ENCODE measurements at places on chromosomes 7 and 10.

DNA sequence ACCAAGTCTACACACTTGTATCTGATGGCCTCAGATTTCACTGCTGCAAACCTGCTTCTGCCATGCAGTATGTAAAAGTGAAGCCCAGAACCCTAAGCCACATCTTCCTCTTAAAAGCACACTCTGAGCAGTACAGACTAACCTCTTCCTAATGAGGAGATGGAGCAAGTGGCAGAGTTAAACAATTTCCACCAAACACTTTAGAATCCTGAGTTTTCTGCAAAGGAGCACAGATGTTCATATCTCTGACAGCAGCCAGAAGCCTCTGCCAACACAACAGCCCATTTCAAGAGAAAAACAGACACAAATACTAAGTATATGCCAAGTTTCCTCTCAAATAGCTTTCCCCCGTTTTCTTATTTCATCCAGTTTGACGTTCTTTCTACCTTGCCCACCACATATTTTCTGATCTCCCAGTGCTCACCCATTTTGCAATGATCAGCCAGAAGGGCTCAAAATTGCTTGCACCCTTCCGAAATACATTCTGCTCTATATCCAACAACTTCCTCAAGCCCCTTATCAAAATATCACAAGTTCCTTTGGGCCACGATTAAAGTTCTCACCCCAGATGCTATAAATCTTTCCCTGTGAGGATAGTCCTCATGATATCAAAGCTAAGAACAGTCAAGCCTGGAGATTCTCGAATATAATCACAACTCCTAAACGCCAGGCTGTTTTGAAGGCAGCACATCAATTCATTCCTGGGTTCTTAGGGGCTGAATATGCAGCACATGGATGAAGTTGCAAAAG lies 27.5 kb downstream of the ELMO1 start:
- no peak for DNase-seq

DNA sequence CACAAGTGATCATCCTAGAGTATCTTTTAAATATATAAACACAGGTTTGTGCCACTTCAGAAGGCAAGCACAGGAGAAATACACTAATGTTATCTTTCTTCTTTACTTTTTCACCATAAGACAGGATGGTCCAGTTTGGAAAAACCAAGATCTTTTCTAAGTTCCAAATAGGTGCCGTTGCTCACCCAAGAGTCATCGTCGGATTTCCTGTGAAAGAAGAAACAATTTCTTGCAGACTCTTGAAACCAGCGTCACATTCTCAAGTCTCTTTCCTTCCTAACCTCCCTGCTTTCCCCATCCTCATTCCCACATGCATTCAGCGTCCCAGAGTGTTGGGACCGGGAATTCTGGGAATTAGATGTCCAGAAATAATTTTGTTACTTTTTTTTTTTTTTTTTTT lies 42.8 kb upstream of the GSDME start:
- no peak for DNase-seq

- peak; percentile 34 for DNase-seq
Observed at GRCh38 chr10:72276013-72276387, 2.3 kb downstream of the DDIT4 start.

GRCh38 chr7:55160539-55160938 lies 141.7 kb downstream of the EGFR start:
- DNase-seq: no peak

- DNase-seq: no peak
Observed at GRCh38 chr7:44391171-44391570, 65.8 kb upstream of the CAMK2B start.

DNA sequence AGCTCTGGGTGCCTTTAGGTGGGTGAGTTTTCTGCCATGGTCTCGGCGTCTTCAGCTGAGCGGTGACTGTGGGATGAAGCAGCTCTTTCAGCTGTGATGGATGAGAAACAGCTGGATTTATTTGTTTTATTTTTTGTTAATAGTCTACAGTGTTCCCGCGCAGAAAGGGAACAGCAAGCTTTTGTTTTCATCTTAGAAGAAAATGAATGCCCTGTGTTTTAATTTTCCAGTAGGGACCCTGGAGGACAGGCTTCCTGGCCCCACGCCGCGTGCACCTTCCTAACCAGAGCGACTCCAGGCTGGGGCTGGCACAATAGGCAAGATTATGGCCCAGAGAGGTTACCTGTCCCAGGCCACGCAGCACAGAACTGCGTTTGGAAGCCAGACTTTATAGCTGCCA lies 57.6 kb downstream of the GTF2IRD1 start:
- DNase-seq: no peak

GRCh38 chr10:44153918-44154670 lies 230.8 kb downstream of the CXCL12 start:
- no peak for DNase-seq

DNA sequence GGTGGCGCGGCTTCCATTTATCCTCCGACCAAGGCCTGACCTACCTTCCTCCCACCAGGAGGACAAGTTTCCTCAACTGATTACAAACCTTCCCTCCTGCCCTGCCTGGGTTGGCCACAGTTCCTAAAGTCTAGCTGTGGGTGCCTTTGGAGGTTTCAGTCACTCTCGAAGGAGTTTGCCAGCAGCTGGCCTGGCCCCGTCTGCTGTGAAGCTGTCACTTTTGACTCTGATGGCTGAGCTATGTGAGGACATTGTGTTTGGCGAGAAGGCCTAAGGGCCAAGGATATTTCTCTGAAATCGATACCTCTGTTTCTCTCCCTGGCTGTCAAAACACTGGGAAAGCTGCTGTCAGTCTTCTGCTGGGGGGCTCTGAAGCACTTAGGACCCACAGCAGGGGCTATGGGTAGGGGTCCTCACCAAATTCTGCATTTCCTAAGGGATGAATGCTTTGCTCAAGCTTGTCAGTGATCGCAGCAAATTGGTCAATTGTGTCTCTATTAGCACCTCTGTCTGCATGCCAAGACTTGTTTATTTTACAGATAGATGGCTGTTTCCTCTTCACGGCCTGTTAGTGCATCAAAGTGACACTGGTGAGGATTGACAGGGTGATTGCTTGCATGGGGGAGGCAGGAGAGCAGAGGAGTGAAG lies 31.9 kb upstream of the SAMD8 start:
- no peak for DNase-seq
